ENCODE measurements at places on chromosomes 3 and 15.

DNA sequence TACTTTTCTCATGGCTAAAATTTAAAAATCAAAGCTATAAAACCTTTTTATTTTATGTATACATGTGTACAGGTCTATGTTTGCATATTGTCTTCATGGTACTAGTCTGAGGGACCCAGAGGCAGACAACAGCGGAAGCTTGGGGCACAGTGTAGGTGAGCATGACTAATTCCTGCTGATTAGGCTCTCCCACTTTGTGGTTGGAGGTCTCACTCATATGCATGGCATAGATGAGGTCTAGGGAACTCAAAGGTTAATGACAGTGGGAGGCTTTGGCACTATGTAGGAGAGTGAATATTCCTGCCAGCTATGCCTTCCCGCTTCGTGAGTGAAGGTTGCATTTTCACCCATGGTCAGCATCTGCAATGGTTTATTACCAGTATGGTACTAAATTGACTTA lies 47.5 kb upstream of the AADACL2 start:
- no peak for DNase-seq

GRCh38 chr3:144380849-144381248 lies 409.2 kb downstream of the DIPK2A start:
- DNase-seq, result peak; percentile 10

- DNase-seq, result no peak
Observed at GRCh38 chr3:80676866-80677265, 909.1 kb upstream of the ROBO1 start.

- no peak for DNase-seq
Observed at GRCh38 chr3:196868297-196868661, 559 bp downstream of the SENP5 start.

DNA sequence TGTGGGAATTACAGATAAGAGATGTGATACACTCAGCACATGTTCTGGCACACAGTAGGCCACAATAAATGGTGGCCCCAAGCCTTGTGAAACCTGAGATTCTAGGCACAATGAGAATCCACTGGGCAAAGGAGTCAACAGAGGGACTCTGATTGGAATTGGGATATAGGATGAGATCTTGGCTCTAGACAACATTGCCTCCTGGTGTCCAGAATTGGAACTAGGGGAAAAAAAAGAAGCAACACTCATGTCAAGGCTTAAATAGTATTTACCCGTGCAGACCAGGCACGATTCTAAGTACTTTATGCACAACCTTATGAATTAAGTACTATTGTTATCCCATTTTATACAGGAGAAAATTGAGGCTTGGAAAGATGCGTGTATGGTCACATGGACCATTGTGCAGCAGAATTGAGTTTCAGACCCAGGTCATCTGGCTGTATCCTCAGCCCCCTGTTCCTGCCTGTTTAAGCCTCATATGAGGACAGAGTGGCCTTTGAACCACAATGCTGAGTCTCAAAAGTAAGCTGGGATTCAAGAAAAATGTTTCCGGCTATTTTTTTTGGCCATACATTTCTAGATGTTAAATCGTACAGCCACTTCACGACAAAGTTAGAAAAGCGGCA lies 124.8 kb downstream of the SV2B start:
- DNase-seq, result peak; percentile 70

DNA sequence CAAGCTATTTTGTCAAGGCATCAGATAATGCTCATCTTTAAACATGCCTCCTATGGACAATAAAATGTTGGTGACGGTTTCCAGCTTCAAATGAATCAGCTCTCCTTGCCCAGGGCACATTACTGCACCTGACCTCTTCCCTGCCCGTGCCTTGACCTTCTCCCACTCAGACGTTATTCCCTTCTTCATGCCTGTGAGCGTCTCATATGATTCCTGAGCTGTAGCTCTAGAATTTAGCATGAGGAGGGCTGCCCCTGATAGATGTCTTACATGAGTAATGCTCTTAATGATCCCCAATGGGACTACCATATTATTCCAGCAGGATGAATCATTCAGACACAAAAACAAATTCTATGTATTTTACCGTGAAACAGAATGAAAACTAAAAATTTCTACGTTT lies 762.7 kb downstream of the ROBO1 start:
- DNase-seq, result no peak

GRCh38 chr3:141950572-141951493 lies 74.4 kb downstream of the ATP1B3 start:
- DNase-seq, result no peak

GRCh38 chr15:99057020-99057419 lies 47.9 kb upstream of the SYNM start:
- peak; percentile 16 for DNase-seq

DNA sequence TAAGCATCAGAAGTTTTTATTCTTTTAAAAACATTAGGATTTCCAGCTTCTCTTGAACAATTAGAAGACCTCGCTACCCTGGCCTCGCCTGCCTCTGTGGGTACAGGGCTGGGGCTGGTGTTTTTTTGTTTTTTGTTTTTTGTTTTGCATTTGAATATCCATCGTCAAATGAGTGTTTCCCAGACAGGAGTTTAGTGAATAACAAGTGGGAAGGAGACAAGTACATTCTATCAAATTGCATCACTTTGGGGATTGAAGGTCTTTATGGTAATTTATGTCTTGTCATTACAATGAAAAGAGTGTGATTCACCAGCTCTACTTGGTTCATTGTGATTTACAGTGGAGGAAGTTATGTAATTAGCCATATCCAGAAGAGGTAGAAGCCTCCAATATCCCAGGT lies 161.1 kb upstream of the UBE2E1 start:
- no peak for DNase-seq

GRCh38 chr3:132788301-132788671 lies 66.1 kb upstream of the NPHP3 start:
- DNase-seq, result no peak

All from T47D (cell line).